ENCODE measurements at places on chromosomes 4 and X.

DNA sequence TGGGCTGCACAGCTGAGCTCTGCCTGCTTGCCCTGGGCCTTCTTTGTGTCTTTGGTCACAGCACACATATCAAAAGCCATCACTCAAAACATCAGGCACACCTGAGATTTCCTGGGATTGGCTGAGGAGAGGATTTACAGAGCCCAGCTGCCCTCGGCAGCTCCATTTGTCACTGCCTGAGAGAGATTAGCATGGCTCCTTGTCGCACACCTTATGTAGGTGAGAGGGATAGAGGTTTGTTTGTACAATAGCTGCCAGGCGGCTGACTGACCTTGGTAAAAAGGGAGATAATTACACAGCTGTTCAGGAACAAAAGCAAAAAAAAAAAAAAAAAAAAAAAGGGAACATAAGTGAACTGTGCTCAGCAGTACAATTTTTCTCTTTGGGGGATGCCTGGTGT, 63.2 kb downstream of the MGST2 start:
- no peak for DNase-seq

DNA sequence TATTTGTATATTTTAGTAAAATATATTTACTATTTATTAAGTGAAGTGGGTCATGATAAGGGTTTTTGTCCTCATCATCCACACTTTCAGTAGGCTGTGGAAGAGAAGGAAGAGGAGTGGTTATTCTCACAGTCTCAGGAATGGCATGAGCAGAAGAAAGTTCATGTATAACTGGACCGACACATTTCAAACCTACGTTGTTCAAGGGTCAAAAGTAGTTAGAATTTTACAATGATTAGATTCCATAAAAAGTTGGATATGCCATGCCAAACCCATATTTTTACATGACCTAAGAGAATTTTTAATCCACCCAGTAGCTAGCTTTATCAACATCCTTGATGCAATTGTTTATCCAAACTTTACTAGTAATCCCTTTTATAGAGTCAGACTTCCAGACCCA, 15.6 kb upstream of the MAGEA8 start:
- no peak for DNase-seq

GRCh38 chr4:56727150-56727549, 46.1 kb upstream of the HOPX start:
- no peak for DNase-seq

GRCh38 chr4:7926822-7927221, 12.8 kb downstream of the AFAP1 start:
- DNase-seq, result no peak

DNA sequence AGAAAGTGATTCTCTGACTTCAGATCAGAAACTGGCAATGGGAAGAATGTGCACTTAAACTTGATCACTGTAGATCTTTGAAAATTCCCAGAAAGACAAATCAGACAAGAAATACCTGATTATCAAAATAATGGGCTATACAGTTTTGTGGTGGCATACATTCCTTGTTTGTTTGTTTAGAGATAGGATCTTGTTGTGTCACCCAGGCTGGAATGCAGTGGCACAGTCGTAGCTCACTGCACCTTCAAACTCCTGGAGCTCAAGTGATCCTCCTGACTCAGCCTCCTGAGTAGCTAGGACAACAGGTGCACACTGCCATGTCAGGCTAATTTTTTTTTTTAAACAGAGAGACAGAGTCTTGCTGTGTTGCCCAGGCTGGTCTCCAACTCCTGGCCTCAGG, 81.0 kb upstream of the SPRY1 start:
- no peak for DNase-seq

DNA sequence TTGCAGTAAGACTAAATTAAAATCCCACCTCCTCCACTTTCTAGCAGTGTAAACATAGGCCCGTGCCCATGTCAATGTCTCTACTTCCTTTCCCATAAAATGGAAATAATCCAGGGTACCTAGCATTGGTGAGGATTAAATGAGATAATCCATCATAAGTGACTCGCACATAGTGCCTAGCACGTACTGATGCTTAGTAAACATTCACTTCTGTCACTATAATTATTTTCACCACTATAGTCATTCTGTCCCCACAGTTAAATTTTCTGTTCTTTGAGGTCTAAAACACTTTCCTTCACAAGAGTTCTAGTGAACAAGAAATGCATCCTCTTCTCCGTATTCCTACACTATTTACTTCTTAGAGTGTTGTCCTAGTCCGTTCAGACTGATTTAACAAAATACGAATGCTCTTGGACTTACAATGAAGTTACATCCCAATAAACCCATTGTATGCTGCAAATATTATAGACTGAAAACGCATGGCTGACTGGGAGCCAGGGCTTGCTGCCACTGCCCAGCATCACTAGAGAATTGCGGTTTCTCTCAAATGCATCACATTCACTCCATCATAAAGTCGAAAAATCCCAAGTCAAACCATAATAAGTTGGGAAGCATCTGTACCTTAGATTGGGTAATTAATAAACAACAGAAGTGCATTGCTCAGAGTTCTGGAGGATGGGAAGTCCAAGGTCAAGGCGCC, 10.6 kb downstream of the ARAP2 start:
- DNase-seq, result no peak

- DNase-seq, result no peak
Observed at GRCh38 chr4:38968668-38969067, 63.5 kb downstream of the TMEM156 start.

GRCh38 chrX:74187211-74187610, 116.8 kb upstream of the ZCCHC13 start:
- DNase-seq, result no peak

DNA sequence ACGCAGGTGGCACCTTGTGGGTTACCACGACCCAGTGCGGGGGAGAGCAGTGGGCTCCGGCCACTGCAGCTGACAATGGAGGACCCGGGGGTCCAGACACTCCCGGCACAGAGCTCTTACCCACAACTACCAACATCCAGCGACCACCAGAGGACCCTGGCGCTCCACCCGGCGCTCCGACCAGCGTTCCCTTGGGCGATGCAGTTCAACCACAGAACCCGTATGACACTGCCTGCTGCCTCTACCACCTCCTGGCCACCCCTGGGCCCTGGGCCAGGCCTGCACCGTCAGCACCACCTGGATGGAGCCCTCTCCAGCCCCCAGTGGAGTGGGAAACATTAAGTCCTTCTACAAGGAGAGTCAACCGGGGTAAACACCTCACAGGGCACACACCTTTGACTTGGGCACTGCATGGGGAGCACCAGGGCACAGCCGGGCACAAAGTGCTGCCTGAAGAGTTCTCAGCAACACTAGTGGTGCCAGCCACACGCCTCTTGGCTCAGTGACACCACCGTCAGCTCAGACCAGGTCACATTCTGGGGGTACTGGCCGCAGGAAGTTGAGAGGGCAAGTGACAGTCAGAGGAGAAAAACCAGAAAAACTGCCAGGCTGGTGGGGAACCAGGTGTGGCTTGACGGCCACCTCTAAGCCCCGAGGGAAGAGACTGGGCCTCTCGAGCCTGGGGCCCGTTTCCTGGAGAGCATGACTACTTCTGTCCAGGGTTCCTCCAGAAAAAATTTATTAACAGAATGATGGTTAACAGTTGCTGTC, 2.6 kb downstream of the CTBP1 start:
- DNase-seq, result no peak

DNA sequence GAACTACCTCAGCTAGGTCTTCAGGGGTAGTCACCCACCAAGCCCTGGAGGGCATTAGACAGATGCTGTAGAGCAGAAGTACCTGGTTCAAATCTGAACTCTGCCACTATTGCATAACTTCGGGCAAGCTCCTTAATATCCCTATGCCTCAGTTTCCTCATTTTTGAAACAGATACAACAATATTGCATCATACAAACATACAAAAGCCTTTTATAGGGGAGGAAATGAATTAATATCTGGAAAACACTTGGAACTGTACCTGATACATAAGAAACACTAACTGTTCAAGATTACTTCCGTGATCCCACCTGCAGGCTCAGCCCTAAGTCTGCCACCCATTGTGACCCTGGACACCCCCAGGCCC, 166.1 kb downstream of the EFNB1 start:
- DNase-seq, result no peak

GRCh38 chr4:38614231-38614630, 49.8 kb upstream of the KLF3 start:
- DNase-seq, result no peak

DNA sequence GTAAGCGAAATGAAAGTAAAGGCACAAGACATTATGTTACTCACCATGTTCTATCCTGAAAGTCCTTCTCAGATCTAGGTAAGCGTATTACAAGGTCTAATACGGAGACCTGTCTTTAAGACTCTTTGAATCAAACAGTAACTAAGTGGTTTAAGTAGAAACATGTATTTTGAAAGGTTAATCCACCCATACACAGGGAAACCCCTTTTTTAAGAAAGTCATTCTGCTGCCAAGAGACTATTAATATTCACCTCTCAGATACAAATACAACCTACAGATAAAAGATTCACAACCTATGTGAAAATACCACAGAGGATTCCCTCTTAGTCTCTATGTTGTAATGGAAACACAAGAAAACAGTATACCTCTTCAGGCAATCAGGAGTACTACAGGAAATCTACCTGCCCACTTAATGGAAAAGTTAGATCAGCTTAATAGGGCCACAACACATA, 63.2 kb upstream of the TNIP3 start:
- DNase-seq, result no peak

- DNase-seq, result no peak
Observed at GRCh38 chr4:89604951-89605350, 232.0 kb downstream of the SNCA start.

DNA sequence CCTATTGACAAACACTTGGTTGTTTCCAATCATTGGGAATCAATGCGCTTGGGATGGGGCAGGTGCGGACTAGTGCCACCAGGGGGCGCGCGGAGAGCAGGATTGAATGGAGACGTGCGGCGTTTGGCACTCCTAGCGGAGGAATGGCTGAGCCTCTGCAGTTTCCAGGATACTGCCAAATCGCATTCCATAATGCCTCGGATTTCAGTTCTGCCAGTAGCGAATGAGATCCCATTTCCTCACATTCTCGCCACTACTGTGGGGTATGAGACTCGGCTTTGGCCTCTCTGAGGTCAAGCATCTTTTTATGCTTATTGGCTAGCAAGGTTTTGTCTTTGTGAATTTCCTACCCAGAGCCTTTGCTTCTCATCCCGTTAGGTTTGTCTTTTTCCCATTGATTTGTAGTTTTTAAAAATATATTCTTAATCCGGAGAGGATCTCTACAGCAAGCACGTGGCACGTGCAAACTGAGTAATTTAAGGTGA, 28.7 kb downstream of the CLDN34 start:
- peak; percentile 66 for DNase-seq

- DNase-seq, result no peak
Observed at GRCh38 chr4:117417856-117418255, 332.5 kb upstream of the TRAM1L1 start.

- no peak for DNase-seq
Observed at GRCh38 chr4:153438916-153439756, 27.0 kb upstream of the TMEM131L start.

DNA sequence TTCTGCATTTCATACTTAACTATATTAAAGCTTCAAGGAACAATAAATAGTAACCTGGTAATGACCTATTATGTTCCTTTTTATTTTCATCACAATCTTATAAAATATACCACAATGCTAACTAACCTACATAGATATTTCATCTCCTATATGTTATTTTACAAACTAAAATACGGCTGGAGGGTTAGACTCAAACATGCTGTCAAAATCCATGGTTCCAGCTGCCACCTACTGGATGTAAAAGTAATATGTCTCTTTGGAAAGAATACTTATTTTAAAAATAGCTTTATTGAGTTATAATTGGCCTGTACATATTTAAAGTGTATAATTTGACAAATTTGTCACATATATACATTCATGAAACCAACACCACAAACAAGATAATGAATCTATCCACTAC, 15.0 kb downstream of the RGN start:
- peak; percentile 18 for DNase-seq

DNA sequence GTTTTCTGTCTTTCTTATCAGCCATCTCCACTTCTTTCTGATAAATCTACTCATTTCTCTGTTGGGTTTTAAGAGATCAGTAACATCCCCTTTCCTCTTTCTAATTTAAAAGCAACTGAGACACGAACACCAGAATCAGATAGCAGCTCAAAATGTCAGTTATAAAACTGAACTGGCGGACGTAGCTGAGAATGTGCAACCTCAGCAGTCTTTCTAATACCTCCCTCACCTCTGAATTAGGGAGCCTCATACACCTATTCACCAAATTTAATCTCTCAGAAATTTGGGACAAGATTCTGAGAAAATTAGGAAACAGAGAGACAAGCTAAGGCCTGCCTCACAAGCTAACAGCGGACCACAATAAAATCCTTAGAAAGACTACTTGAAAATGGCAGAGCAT, 52.0 kb upstream of the ACSL4 start:
- no peak for DNase-seq

DNA sequence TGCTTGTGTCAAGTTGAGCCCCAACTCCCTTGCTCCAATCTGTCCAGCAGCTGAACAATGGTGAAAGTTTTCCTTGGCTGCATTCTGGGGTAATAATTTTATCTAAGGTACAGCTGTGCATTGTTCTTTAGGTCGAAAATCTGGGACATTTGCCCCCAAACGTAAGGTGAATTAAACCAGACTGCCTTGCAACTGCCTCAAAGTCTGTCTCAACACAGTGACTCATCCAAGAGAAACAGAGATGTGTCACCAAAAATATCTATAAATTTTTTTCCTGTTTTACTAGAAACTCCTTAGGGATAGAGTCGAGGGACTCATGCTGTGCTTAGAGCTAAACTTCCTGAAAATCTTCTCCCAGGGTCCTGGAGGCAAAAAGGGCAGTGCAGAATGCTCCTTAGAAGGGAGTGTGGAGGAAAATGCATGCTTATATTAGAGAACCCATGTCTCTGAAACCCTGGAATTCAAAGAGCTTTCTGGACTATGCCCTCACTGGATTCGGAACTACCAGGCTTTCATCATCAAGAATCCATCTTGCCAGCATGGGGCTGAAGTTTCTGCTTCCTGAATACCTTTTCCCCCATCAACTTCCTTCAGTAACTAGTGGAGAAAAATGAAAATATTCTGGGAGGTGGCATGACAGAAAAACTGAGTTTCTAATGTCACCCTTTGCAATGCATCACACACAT, 115.7 kb downstream of the PALLD start:
- DNase-seq, result no peak

- DNase-seq, result peak; percentile 14
Observed at GRCh38 chrX:46777971-46778810, 19.3 kb upstream of the SLC9A7 start.

DNA sequence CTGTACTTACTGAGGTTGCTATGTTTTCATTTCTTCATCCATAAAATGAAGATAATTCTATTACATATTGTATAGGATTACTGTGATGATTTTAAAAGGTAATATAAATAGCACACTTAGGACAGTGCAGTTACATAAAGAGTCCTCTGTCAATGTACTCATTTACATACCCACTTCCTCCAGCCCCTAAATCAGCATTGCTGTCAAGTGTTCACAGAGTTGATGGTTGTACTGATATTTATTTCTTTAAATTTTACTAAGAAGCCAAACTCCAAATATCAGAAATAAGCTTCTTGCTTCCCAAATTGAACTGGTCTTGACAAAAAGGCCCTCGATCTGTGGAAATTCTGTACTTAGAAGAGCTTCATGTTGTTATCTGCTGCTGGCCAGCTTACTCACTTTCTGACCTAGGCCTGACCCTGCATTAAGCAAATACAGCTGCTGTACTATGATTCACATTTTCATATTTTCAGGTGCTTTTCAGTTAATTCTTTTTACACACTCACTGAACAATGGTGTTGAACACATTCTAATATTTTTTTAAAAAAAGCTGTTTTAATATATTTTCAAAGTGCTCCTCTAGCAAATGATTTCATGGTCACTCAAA, 259.6 kb downstream of the UNC5C start:
- DNase-seq, result no peak

- DNase-seq, result no peak
Observed at GRCh38 chr4:58766763-58767162, 1656.6 kb upstream of the IGFBP7 start.
